ENCODE measurements at places on chromosomes 2 and 18. TPM values are rescaled to one million over a fixed set of nuclear protein-coding genes. Genes with fewer than 3 reads are reported as not detected.

DNA sequence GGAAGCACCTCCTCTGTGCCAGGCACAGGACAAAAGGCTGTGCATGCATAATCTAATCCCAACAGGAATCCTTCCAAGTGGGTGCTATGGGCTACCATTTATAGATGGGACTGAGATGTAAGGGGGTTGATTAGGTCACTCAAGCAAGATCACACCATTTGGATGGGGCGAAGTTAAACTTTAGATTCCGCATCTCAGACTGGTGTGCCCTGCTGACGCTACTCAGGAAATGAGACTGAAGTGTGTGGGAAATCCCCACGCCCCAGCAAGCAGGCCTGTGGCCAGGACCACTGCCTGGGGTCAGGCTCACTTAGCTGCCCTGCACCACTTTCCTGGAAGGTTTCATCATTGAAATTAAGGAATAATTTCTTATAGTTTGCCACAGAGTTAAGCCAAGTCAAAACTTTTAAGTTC, 70.5 kb upstream of the PPP1CB start:
- peak overlapping the region; percentile 17 for H3K4me3 ChIP-seq
- no peaks in the 10 kb centered on the region for H3K36me3 ChIP-seq
- no peaks in the 10 kb centered on the region for H3K27me3 ChIP-seq
- H3K27ac ChIP-seq: peak overlapping the region; percentile 64

GRCh38 chr2:121888189-121888557, 132.7 kb downstream of the TSN start:
- H3K36me3 ChIP-seq: no peaks in the 10 kb centered on the region
- no peaks in the 10 kb centered on the region for H3K4me1 ChIP-seq
- H3K27ac ChIP-seq: no peak overlapping the region
- peak; percentile 30 for DNase-seq
- peaks cover 4% of the 10 kb centered on the region for H3K27me3 ChIP-seq
- H3K4me3 ChIP-seq: no peak overlapping the region

DNA sequence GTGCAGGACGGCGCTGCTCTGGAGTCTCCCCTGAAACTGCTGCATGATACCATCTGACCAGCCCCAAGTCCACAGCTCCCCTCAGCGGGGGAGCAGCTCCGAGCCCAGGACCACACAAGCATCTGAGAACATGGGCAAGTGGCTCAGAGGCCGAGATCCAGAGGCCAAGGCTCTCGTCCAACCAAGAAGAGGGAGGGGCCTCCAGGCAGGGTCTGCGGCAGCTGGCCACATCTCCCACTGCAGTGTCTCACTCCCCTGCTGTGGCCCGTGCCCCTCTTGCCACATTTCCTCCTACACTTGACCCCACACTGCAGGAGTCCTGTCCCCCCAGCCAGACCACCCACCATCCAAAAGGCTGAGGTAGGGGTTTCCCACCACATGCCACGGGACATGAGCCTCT, 50.2 kb downstream of the TFCP2L1 start:
- no peak overlapping the region for H3K27ac ChIP-seq
- H3K27me3 ChIP-seq: no peaks in the 10 kb centered on the region
- no peaks in the 10 kb centered on the region for H3K36me3 ChIP-seq
- DNase-seq: no peak
- H3K4me1 ChIP-seq: no peaks in the 10 kb centered on the region

- DNase-seq: no peak
- H3K4me3 ChIP-seq: no peak overlapping the region
- H3K36me3 ChIP-seq: no peaks in the 10 kb centered on the region
- no peaks in the 10 kb centered on the region for H3K27me3 ChIP-seq
Measured at GRCh38 chr2:59925321-59925720, 628.1 kb downstream of the BCL11A start.

The OTX1 gene
- not detected for total RNA-seq

The TNFAIP6 gene
- not detected for total RNA-seq

GRCh38 chr18:57149531-57149930, 2.6 kb downstream of the BOD1L2 start:
- no peak for DNase-seq
- no peaks in the 10 kb centered on the region for H3K4me1 ChIP-seq
- peaks cover 22% of the 10 kb centered on the region for H3K27me3 ChIP-seq
- no peaks in the 10 kb centered on the region for H3K36me3 ChIP-seq
- H3K4me3 ChIP-seq: no peak overlapping the region
- H3K27ac ChIP-seq: no peak overlapping the region

The FAM161A gene
- total RNA-seq: 4.5 TPM

DNA sequence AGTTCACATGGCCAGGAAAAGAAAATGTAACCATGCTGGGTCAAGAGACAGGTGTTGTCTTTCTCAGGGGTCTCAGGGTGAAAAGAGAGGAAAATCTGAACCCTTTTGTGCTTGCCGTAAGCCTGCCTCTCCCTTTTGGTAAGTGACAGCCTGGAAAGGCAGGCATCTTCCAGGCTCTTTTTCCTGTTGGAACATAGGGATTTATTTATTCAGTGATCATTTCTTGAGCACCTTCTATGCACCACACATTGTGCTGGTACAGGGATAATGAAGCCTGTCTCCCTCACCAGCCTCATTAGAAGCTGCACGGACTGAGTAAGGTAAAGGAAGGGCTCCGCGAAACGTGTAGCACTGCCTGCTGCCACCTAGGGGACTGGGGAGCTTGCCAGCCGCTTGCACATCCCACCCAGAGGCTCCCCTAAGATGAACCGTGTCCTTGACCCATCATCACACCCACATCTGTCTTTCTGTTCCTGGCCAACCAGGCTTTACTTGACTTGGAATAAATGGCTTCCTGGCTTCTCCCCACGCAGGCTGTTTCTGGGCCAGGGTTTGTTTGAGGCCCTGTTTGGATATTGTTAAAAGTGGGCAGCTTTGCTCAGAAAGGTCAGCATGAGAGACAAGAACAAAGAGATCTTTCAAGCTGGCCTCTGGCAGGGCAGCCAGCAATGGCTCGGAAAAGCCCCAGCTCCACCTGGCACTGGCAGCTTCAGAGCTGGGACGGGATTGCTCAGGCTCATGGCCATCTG, 73.3 kb upstream of the MCFD2 start:
- DNase-seq: no peak
- H3K4me3 ChIP-seq: no peak overlapping the region
- peaks cover 33% of the 10 kb centered on the region for H3K4me1 ChIP-seq
- H3K36me3 ChIP-seq: peaks cover 26% of the 10 kb centered on the region
- no peak overlapping the region for H3K27ac ChIP-seq

DNA sequence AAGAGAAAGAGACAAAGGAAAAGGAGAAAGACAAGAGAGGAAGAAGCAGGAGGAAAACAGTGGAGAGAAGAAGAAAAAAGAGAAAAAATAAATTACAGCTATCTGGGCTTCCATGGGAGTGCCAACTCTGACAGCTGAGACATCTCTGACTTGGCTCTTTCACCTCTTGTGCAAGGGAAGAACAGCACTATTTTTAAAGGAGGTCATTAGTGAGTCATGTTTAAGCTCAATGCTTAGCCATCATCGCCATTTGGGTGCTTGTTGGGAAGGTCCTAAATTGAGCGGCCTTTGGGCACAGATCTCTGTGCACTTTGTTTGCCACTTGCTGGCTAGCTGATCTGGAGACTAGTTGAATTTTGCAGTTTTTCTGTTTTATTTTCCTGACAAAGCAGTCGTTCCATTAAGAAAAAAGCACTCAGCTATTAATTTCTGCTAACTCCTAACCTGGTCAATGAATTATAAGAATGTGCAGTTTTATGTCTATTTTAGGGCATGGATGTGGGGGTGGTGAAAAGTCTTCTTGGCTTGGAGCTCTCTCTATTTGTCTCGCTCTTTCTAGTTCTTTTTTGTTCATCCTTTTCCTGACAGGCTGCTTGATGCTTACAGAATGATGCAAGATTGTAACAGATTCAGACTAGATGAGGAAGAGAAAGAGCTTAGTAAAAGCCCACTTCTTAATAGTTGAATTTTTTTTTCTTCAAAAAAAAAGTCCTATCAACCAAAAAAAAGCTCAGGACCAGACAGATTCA, 231.5 kb downstream of the SLC8A1 start:
- no peak for DNase-seq
- no peak overlapping the region for H3K4me3 ChIP-seq
- H3K4me1 ChIP-seq: no peaks in the 10 kb centered on the region
- no peaks in the 10 kb centered on the region for H3K27me3 ChIP-seq
- H3K36me3 ChIP-seq: no peaks in the 10 kb centered on the region

The ATP6V1C2 gene
- total RNA-seq: not detected

GRCh38 chr18:77765468-77765867, 515.8 kb downstream of the GALR1 start:
- H3K27ac ChIP-seq: no peak overlapping the region
- H3K4me1 ChIP-seq: no peaks in the 10 kb centered on the region
- no peak overlapping the region for H3K4me3 ChIP-seq
- no peak for DNase-seq
- H3K27me3 ChIP-seq: peaks cover 8% of the 10 kb centered on the region

The PKDCC gene
- not detected for total RNA-seq

- no peak overlapping the region for H3K27ac ChIP-seq
- H3K27me3 ChIP-seq: no peaks in the 10 kb centered on the region
- DNase-seq: no peak
- no peaks in the 10 kb centered on the region for H3K4me1 ChIP-seq
- peaks cover 3% of the 10 kb centered on the region for H3K36me3 ChIP-seq
- H3K4me3 ChIP-seq: no peak overlapping the region
Measured at GRCh38 chr2:43469094-43469493, 126.7 kb downstream of the THADA start.

DNA sequence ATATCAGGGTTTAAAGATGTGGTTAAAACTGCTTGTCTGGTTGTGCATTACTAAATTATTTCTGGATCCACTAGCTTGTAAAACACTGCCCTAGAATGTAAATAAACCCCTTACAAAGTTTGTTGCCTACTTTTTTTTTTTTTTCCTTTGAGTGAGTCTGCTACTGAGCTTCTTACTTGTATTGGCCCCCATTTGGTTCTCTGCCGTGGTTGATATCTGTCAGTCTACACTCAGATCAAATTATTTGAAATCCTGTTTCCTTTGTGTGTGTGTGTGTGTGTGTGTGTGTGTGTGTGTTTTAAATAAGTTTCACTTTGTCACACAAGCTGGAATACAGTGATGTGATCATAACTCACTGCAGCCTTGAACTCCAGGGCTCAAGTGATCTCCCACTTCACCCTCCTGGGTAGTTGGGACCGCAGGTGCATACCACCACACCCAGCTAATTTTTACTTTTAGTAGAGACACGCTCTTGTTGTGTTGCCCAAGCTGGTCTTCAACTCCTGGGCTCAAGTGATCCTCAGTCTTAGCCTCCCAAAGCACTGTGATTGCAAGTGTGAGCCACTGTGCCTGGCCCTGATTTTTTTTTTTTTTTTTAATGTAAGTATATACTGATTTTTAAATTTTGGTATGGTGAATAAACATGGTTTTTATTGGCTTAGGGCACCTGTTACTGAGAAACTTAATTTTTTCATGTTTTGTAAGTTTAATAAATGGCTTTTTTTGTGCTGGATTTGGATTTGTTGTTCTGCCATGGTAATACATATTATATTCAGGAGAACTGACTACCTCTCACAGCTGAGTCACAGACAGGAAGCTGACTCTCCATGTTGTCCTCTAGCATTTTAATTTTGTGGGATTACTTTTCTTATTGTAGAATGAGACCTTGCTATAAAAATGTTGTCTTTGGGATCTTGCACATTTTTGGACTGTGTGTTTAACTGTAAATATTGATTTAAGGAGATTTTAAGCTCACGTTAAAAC, 48.5 kb downstream of the MAP4K4 start:
- H3K27ac ChIP-seq: no peak overlapping the region
- no peaks in the 10 kb centered on the region for H3K27me3 ChIP-seq
- H3K4me3 ChIP-seq: no peak overlapping the region
- peaks cover 14% of the 10 kb centered on the region for H3K36me3 ChIP-seq

- no peak overlapping the region for H3K27ac ChIP-seq
- H3K27me3 ChIP-seq: no peaks in the 10 kb centered on the region
- no peak for DNase-seq
Measured at GRCh38 chr2:69524799-69525198, 87.6 kb upstream of the NFU1 start.

DNA sequence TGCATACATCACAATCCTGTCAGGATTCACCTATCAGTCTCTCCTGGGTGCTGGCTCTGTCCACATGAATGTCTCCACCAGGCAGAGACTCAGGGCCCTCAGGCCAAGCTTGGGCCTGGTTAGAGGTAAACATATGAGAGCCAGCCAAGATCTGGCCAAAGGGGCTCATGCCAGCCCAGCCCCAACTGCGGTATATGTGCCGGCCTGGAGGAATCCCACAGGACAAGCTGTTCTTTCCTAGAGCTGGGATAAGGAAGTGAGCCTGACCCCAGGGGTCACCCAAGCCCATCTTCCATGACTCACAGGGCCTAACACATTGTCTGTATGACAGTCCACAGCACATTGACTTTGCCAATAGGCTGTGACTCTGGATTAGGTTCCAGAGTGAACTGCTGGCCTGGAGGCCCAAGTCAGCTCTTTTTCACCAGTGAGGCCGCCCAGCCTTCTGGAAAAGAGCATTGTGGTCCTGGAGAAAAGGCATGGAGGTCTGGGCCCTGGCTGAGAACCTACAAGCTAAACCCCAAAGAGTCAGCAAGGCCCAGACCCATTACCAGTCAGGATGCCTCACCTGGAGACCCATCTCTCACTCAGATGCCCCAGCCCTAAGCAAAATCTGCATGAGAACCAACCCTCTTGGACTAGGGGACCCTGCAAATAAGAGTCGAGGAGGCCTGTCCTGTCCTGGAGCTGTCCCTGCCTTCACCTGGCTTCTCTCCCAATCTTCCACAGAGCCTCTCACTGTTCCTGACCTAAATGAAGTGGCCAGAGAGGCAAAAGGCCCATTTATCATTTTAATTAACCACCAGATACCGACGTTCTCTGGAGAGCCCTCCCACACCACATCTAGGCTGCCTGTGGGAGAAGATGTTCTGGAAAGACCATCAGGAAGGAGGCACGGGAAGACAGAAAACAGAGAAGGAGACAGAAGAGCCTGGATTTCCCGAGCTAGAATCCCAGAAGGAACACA, 120.9 kb upstream of the PKDCC start:
- no peak overlapping the region for H3K4me3 ChIP-seq
- no peaks in the 10 kb centered on the region for H3K36me3 ChIP-seq

The CPS1 gene
- total RNA-seq: 1.3 TPM

DNA sequence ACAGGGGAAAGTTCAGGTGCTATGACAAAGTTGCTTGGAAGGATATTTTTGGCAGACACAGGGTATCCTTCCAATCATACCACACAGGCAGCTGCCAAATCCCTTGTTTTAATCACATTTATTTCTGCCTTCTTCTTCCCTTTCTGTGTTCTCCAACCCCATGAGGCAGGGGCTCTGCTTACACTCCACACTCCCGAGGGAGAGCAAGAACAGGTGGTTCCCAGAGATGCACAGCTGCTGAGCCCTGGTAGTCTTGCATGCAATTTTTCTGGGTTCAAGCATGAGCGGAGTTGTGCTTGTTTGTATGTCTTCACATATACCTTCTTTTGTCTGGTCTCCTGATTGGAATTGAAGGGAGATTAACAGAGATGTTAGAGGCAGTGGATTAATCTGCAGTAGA, 251.7 kb upstream of the ST6GAL2 start:
- H3K4me1 ChIP-seq: no peaks in the 10 kb centered on the region
- no peak overlapping the region for H3K27ac ChIP-seq
- H3K36me3 ChIP-seq: no peaks in the 10 kb centered on the region
- DNase-seq: no peak
- no peaks in the 10 kb centered on the region for H3K27me3 ChIP-seq
- H3K4me3 ChIP-seq: no peak overlapping the region
